ENCODE measurements at places on chromosomes 13 and 19. TPM values are rescaled to one million over a fixed set of nuclear protein-coding genes. Genes with fewer than 3 reads are reported as not detected.

DNA sequence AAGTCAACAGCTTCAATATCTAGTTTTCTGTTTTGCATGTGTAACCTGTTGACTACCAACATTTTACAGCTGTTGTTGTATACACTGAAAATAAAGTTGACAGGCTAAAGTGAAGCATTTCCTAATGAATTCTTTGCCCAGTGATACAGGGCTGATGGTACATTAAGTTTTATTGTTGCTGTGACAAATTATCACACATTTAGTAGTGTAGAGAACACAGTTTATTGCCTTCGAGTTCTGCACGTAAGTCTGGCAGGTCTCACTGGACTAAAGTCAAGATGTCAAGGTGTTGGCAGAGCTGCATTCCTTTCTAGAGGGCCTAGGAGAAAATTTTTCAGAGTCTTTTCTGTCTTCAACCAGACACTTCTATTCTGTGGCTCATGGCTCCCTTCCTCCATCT lies 184.2 kb downstream of the SLITRK6 start:
- no peak for DNase-seq
- H3K4me1 ChIP-seq, result no peaks in the 10 kb centered on the region
- no peak overlapping the region for H3K4me3 ChIP-seq
- H3K36me3 ChIP-seq, result no peaks in the 10 kb centered on the region
- H3K27ac ChIP-seq, result no peak overlapping the region

The KLF12 gene
- 20.3 TPM for total RNA-seq

The ZNF793 gene
- 0.69 TPM for total RNA-seq

The ZNF416 gene
- total RNA-seq, result 3.5 TPM

The CCDC8 gene
- total RNA-seq, result not detected

- H3K27me3 ChIP-seq, result no peaks in the 10 kb centered on the region
- H3K36me3 ChIP-seq, result peaks cover 69% of the 10 kb centered on the region
- H3K4me3 ChIP-seq, result no peak overlapping the region
- DNase-seq, result no peak
Measured at GRCh38 chr13:91356919-91357612, 9.6 kb downstream of the MIR17HG start.

GRCh38 chr13:44260336-44260735 lies 113.3 kb upstream of the SERP2 start:
- no peak for DNase-seq
- H3K27me3 ChIP-seq, result peaks cover 6% of the 10 kb centered on the region
- peaks cover 17% of the 10 kb centered on the region for H3K4me1 ChIP-seq

DNA sequence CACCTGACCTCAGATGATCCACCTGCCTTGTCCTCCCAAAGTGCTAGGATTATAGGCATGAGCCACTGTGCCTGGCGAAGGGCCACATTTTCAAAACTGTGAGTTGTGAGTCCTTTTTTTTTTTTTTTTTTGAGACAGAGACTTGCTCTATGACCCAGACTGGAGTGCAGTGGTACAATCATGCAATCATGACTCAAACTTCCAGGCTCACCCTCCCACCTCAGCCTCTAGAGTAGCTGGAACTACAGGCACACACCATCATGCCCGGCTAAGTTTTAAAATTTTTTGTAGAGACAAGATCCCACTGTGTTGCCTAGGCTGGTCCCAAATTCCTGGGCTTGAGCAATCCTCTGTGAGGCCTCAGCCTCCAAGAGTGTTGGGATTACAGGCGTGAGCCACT lies 3.8 kb upstream of the MYPOP start:
- peaks cover 2% of the 10 kb centered on the region for H3K36me3 ChIP-seq
- peaks cover 14% of the 10 kb centered on the region for H3K4me1 ChIP-seq
- peaks cover 16% of the 10 kb centered on the region for H3K27me3 ChIP-seq
- no peak overlapping the region for H3K27ac ChIP-seq
- no peak overlapping the region for H3K4me3 ChIP-seq
- no peak for DNase-seq

The ZNF738 gene
- 11.8 TPM for total RNA-seq

The RASGRP4 gene
- 2.1 TPM for total RNA-seq

DNA sequence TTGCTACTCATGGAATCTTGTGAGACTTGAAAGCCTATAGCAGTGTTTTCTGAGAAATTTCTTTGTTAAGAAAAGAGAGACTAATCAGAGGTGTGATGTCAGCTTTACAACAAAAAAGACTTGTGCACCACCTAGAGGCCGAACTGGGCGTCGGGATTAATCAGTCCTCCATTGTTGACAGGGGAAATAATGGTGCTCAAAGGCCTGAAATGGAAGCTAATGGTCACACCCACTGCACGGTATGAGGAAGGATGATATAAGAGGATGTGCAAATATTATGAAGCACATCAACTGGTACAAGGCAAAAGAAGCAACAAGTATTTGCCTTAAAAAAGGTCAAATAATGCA lies 480.2 kb upstream of the MIR17HG start:
- peak; percentile 60 for DNase-seq
- no peaks in the 10 kb centered on the region for H3K27me3 ChIP-seq
- H3K36me3 ChIP-seq, result no peaks in the 10 kb centered on the region
- H3K4me3 ChIP-seq, result no peak overlapping the region

DNA sequence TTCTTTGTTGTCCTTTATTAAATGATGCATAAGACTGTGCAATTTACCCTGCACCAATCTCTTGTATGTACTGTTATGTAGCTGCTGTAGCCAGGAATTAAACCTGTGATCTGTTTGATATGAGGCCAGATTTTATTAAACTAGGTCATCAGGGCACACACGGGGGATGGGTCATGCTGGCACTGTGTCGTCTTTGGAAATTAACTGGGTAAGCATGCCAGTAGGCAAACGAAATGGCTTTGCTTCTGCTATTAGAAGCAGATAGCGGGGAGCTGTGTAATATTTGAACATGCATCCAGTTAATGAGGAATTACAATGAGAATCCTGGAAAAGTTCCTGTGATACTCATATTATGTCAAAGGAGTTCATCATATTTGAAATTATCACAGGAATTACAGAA lies 23.5 kb downstream of the MTUS2 start:
- no peaks in the 10 kb centered on the region for H3K36me3 ChIP-seq
- no peaks in the 10 kb centered on the region for H3K4me1 ChIP-seq
- DNase-seq, result no peak
- peaks cover 3% of the 10 kb centered on the region for H3K27me3 ChIP-seq

GRCh38 chr13:59447846-59448620 lies 715.7 kb downstream of the DIAPH3 start:
- H3K27ac ChIP-seq, result no peak overlapping the region
- no peak for DNase-seq

DNA sequence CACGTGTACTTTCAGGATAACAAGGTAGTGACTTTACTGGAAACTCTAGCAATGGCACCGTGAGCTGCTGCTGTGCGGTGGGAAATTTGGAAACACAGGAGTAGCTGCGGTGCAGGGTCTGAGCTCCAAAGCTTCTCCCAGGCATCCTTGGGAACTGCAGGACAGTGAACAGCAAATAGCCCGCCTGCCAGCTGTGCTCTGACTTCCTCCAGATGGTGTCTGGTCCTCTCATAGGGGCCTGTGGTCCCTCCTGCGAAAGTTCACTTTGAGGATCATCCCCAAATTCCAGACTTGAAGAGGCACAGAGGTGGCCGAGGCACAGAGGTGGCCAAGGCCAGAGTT lies 287.3 kb upstream of the MAB21L1 start:
- no peaks in the 10 kb centered on the region for H3K4me1 ChIP-seq
- H3K4me3 ChIP-seq, result no peak overlapping the region
- no peak overlapping the region for H3K27ac ChIP-seq
- DNase-seq, result no peak
- H3K36me3 ChIP-seq, result no peaks in the 10 kb centered on the region

The ZNF460 gene
- total RNA-seq, result 42.3 TPM

DNA sequence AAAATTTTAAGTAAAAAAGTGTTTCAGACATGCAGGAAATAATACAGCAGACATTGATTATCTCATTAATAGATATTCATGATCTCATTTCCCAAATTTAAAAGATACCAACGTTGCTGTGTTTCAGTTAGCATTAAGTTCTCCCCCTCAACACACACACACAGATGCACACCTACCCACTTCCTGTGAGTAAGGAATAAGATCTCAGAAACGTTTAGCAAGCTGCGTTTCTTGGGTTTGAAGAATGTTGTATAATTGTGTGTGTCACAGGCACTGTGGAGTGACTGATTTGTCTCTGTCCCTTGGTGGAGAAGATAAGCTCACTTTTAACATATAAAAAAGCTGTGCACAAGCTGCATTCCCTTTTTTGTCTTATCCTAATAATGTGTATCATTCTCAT lies 196.8 kb downstream of the PDS5B start:
- H3K27ac ChIP-seq, result peak overlapping the region; percentile 1
- peaks cover 27% of the 10 kb centered on the region for H3K4me1 ChIP-seq
- H3K4me3 ChIP-seq, result no peak overlapping the region
- H3K27me3 ChIP-seq, result no peaks in the 10 kb centered on the region

- H3K27me3 ChIP-seq, result no peaks in the 10 kb centered on the region
- H3K4me1 ChIP-seq, result peaks cover 40% of the 10 kb centered on the region
- DNase-seq, result peak; percentile 62
- H3K4me3 ChIP-seq, result no peak overlapping the region
- no peak overlapping the region for H3K27ac ChIP-seq
Measured at GRCh38 chr13:109778102-109778542, 8.3 kb downstream of the IRS2 start.

The RFPL4AL1 gene
- not detected for total RNA-seq

The GPR12 gene
- total RNA-seq, result not detected

DNA sequence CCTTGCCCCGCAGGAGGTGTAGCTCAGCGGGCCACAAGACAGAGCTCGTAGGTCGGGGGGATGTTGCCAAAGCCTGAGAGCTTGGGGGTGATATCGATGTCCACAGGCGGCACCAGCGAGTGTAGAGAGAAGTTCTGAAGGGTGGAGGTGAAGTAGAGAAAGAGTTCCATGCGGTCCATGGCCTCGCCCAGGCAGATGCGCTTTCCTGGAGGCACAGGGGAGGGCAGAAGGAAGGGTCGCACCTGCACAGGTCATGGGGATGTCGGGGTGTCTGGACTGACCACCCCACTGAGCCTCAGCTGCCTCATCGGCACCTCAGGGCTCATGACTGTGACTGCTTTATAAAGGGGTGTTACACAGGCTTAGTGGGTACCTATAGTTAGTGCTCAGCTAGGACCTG lies 37.8 kb upstream of the CYP2A13 start:
- H3K27me3 ChIP-seq, result peaks cover 26% of the 10 kb centered on the region
- DNase-seq, result no peak
- H3K36me3 ChIP-seq, result no peaks in the 10 kb centered on the region
- H3K27ac ChIP-seq, result no peak overlapping the region
- H3K4me3 ChIP-seq, result no peak overlapping the region
- H3K4me1 ChIP-seq, result no peaks in the 10 kb centered on the region

- no peak for DNase-seq
- H3K36me3 ChIP-seq, result no peaks in the 10 kb centered on the region
- peaks cover 33% of the 10 kb centered on the region for H3K4me1 ChIP-seq
- H3K4me3 ChIP-seq, result peak within 1 kb of the TSS; percentile 74
- H3K27ac ChIP-seq, result peak within 1 kb of the TSS; percentile 70
Measured at GRCh38 chr19:12774588-12775555, at the start of gene HOOK2. Gene HOOK2 (minus strand): TSS chr19:12775552. CDS start chr19:12775449, 103 bp downstream.

The TPTE2 gene
- total RNA-seq, result not detected

The RGL3 gene
- not detected for total RNA-seq

GRCh38 chr19:14107581-14108461 lies 9.7 kb downstream of the PRKACA start:
- H3K4me3 ChIP-seq, result no peak overlapping the region
- no peak for DNase-seq
- H3K4me1 ChIP-seq, result peaks cover 6% of the 10 kb centered on the region
- no peaks in the 10 kb centered on the region for H3K27me3 ChIP-seq
- H3K27ac ChIP-seq, result no peak overlapping the region
- peaks cover 8% of the 10 kb centered on the region for H3K36me3 ChIP-seq

The IL11 gene
- not detected for total RNA-seq

DNA sequence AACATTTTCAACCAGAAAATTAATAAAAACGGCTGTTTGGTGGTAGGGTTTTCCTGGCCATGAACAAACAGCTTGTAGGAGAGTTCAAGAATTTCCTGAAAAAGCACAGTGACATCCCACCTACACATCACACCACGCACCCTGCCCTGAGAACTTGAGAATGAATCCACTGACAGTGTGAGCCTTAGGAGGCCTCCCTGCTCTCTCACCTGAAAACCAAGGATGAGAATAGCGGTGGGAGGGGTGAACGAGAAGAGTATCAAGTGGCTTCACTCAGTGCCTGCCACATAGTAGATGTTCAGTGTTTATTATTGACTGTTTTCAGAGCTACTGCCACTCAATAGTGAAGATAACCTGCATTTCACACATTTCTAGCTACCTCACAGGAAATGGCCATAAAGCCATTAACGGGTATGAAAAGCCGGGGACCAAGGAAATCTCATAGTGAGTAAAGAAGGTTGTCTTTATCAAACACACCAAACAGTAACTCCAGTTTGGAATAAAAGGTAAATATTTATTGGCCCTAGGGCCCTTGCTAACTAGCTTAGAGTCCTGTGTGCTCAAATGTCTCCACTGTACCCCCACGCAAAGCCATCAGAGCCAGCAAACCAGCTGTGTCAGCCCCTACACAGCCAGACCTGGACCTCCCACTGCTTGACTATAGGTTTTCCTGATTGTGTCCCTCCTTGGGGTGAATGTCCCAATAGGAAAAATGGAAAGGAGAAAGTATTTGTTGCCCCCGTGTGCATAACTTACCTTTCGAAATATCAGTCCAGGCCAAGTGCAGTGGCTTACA lies 40.6 kb downstream of the TPT1 start:
- H3K27me3 ChIP-seq, result peaks cover 2% of the 10 kb centered on the region
- H3K4me1 ChIP-seq, result peaks cover 26% of the 10 kb centered on the region
- peaks cover 8% of the 10 kb centered on the region for H3K36me3 ChIP-seq
- no peak overlapping the region for H3K4me3 ChIP-seq

DNA sequence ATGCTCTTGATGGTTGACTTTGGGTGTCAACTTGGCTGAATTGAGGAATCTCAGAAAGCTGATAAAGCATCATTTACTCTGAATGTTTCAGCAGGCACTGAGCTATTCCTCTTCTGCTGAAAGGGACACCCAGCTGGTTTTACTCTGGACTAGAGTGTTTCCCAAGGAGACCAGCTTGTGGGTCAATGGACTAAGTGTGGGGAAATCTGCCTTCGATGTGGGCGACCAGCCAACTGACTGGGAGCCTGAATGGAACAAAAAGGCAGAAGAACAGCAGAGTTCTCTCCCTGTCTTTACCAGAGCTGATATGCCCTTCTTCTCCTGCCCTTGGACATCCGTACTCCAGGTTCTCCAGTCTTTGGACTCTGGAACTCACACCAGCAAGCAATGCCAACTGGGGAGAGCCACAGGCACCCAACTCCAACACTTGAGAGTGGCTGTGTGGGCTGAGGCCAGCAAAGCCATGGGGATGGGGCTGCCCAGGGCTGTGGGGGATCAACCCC lies 32.2 kb downstream of the MRPL57 start:
- H3K36me3 ChIP-seq, result peaks cover 1% of the 10 kb centered on the region
- H3K27ac ChIP-seq, result no peak overlapping the region
- no peaks in the 10 kb centered on the region for H3K4me1 ChIP-seq
- DNase-seq, result no peak

DNA sequence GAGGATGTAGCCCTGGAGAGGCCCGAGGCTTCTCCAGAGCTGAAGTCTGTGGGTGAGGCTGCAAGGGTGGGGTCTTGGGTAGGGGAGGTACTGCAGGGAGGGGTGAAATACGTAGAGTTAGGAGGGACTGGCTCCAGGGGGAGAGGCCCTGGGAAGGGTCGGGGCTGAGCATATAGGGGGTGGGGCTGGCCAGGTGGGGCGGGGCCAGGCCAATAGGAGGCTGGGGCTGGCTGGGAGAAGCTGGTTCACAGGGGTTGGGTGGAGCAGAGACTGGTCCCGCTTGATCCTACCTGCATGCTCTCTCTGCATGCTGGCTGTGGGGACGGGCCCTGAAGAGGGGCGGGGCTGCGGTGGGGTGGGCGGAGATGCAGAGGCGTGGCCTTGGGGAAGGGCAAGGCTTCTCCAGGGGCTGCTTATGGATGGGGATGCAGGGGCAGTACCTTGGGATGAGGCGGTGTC lies 51.9 kb downstream of the CELF5 start:
- H3K36me3 ChIP-seq, result no peaks in the 10 kb centered on the region
- peaks cover 12% of the 10 kb centered on the region for H3K27me3 ChIP-seq
- peak overlapping the region; percentile 68 for H3K4me3 ChIP-seq
- H3K4me1 ChIP-seq, result peaks cover 10% of the 10 kb centered on the region
- peak; percentile 76 for DNase-seq
- H3K27ac ChIP-seq, result no peak overlapping the region

Measured in activated CD4-positive, alpha-beta T cell treated with anti-CD3 and anti-CD28 coated beads, Interleukin-2, amount 10 ng/mL, durations not matched to agents 24 days and 14 days (primary cell).